ENCODE measurements at places on chromosomes 12 and 14.
A peak's percentile ranks its signal among the peaks of the same experiment; 100 is the strongest.

DNA sequence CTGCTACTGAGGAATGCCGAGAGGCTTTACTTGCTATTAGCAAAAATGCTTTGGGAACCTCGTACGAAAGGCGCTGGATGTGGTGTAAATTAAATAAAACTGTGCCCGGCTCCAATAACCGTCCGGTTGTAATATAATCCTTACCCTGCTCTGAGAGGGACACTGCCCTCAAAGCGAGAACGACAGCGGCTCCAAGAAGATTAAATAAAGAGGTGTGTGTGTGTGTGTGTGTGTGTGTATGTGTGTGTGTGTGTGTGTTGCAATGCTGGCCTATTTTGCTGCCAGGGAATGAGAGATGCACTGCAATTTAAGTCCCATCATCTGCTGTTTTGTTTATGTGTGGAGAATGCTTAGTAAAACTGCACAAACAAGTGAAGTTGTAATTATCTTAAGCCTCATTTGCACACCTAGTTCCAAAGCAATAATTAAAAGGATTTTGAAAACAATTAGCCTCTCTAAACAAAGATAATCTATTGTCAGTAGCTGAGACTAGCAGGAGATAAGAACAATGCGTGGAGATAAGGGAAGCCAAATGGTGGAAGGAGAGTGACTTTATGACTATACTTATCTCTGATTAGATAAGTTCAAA, 1.2 kb upstream of the SIX1 start:
- DNase-seq: no peak

DNA sequence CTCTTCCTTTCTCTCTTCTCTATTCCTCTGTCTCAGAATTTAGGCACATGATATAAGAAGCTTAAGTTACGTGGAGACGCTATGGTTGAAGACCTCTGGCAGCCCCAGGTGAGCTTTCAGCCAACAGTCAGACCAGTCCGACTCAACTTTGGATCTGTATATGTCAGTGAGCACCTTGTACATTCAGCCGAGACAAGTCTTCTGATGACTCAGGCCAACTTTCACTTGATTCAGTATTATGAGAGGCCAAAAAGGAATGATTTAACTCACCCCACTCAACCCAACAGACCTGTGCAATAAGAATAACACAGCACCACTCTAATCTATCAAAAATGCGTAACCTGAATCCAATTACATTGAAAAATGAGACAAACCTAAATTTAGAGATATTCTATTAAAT, 47.5 kb upstream of the FOXG1 start:
- no peak for DNase-seq

DNA sequence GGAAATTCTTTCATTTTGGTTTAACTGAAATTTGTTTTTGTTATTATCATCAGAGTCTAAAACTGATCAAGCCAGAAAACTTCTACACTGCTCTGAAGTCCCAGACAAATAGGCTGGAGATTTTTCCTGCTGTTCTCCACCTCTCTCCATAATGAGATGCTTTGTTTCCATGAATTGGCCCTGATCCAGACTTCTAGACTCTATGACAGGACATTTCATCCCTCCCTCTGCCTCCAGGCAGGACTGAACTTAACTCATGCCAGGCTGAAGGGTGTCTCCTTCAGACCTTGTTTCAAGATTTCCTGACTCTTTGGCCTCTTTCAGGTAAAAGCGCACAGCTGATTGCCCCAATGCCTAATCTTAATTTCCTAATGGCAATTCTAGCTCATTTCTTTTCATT, 69.1 kb upstream of the HOXC13 start:
- no peak for DNase-seq

DNA sequence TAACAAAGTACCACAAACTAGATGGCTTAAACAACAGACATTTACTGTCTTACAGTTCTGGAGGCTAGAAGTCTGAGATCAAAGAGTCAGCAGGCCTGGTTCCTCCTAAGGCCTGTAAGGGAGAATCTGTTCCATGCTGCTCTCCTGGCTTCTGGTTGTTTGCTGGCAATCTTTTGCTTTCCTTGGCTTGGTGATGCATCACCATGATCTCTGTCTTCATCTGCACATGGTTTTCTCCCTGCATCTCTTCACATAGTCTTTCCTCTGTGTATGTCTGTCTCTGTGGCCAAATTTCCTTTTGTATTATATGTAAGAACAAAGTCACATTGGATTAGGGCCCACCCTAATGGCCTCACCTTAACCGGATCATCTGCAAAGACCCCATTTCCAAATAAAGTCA, 168.5 kb downstream of the CAPZA3 start:
- DNase-seq: no peak

GRCh38 chr14:25537846-25538455, 488.0 kb upstream of the STXBP6 start:
- no peak for DNase-seq

DNA sequence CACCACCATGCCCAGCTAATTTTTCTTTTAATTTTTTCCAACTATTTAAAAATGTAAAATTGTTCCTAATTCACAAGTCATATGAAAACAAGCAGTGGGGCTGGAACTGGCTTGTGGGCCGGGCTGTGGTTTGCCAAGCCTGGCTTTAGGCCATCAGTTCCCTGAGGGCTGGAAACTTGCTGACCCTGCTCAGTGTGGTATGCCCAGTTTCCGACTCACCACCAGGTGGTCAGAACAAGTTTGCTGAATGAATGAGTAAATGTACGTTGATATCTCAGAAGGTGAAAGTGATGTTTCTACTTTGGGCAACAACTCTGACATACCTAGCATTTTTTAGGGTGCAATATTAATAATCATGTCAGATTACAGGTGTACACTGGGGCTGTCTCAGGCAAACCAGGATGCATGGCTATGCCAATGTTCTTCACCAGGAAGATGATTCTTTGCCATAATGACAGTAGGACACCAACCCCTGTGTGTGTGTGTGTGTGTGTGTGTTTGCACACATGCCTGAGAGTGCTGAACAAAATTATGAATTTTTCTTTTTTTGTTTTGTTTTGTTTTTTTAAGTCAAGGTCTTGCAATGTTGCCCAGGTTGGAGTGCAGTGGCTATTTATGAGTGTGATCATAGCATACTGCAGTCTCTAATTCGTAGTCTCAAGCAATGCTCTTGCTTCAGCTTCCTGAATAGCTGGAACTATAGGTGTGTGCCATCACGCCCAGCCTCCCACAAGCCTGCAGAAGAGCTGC, 106.1 kb downstream of the PTPN11 start:
- peak; percentile 40 for DNase-seq
